ENCODE measurements at places on chromosomes 12 and 14.

DNA sequence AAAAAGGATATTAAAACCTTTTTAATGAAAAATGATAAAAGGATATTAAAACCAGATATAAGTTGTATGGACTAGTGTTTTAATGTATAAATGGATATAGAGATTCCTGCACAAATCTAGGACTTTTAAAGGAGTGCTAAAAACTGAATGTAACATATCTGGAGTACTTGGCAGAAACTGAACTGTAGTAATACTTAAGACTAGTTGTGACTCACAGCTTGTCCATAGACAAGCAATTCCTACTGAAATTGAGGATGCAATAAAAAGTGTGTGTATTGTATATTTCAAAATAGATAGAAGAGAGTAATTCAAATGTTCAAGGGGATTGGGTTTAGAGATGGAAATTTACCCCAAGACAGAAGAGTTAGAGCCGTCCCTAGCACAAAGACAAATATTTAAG is 59.6 kb downstream of the FBXO33 start:
- ATAC-seq, result no peak

GRCh38 chr12:132505105-132505851 is 15.3 kb downstream of the FBRSL1 start:
- ATAC-seq, result no peak

- ATAC-seq, result no peak
Measured at GRCh38 chr12:54959291-54960018, 25.1 kb downstream of the TESPA1 start.

DNA sequence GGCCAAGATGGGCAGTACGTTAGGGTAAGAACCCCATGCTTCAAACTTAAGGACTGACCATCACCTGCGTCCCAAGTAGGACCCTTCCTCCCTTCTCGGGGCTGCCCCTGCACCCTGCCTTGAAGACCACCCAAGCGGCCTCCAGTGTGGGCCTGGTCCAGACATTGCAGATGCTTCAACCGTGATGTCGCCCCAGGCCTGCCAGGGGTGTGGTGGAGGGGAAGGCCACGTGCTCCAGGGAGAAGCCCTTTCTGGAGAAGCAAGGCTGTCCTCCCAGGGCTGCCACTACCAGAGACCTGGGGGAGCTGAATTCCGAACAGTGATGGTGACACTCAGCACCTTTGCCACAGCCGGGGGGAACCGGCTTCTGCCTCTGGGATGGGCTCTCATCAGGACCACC is 13.3 kb downstream of the NGB start:
- no peak for ATAC-seq

Measured in gastroesophageal sphincter (tissue), 4 donors.